ENCODE measurements at places on chromosomes 12 and 14.

DNA sequence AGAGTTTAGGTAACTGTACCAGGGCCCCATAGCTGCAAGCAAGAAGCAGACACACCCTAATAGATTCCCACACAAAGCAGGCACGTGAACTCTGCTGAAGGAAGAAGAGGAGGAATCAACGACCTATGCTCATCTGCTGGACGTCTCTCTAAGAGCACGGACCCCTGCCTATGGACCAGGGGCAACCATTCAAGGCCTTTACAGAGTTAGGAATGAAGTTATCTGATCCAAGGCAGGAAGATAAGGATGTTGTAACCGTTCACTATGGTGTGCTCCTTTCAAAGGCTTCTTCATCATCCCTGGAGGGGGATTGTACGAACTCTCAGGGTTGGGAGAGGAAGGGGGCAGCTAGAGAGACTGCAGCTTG is 141.6 kb upstream of the PARP11 start:
- no peak for DNase-seq

- DNase-seq, result no peak
These were observed 50.7 kb downstream of the A2M start for GRCh38 chr12:9064815-9065606.

GRCh38 chr14:37232907-37233481 is 35.3 kb downstream of the MIPOL1 start:
- DNase-seq, result no peak

DNA sequence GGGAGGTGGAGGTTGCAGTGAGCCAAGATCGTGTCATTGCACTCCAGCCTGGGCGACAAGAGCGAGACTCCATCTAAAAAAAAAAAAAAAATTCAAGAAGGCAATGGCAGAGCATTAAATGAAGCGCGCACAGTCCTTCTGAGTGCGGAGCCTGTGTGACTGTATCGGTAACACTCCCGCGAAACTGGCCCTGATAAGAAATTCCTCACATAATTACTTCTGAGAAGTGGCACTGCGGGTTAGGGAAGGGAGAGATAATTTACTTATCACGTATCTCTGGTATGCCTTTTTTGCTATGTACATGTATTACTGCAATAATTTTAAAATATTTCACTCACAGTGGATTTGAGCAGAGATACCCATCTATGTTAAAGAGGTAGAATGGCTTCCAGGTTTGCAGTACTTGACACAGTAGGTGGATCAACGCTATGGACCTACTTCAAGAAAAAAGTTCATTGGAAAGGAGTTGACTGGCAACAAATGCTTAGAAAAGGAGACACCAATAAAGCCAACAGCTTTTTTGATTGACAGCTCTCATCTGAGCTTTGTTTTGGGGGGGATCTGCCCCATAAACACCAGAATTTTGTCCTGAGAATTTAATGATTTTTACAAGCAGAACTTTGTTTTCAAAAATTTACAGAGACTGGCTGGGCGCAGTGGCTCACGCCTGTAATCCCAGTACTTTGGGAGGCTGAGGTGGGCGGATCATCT is 29.2 kb upstream of the SPTLC2 start:
- DNase-seq, result no peak

DNA sequence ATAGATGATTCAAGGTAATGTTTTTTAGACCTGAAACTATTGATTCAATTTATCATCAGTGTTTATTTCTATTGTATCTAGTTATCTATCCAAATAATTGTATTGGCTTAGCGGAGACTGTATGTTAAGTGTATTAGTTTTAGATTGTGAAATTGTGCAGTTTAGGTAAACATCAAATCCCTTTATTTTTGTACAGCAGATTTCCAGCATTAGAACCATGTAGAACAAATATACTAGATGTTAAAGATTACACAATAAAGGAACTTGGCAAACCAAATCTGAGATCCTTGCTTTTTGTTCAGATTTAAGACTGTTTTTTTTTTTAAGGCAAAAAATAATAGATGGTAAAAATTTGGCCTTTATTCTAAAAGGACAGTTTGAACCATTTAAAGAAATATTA is 39.3 kb downstream of the PPM1A start:
- DNase-seq, result no peak

DNA sequence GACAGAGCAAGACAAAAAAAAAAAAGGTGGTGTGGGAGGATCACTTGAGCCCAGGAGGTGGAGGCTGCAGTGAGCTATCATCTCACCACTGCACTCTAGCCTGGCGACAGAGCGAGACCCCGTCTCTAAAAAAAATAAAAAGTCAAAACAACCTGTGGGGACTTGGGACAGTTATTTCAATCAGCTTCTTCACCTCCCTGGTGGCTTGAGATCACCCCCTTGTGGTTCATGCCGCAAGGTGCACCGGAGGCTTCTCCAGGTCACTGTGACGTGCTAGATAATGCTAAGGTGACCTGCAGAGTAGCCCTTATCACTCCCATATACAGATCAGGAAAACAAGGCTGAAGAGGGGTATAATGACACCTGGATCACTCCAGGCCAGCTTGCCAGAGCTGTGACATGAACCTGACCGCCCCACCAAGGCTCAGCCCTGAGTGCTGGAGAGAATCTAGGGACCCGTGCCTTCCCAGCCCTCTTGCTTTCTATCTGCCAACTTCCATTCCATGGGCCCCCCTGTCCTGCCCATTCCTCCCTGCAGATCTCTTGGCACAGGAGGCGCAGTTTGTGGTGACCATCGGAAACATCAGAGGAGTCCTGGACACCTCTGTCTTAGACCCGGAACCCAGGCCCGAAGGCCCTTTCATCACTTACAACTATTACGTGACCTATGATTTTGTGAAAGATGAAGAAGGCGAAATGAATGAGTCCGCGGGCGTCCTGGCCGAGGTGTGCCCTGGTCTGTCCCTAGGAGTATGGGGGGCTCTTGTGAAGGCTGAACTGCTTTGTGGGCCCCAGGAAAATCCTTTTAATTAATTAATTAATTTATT is 8.1 kb downstream of the LRRC43 start:
- no peak for DNase-seq

DNA sequence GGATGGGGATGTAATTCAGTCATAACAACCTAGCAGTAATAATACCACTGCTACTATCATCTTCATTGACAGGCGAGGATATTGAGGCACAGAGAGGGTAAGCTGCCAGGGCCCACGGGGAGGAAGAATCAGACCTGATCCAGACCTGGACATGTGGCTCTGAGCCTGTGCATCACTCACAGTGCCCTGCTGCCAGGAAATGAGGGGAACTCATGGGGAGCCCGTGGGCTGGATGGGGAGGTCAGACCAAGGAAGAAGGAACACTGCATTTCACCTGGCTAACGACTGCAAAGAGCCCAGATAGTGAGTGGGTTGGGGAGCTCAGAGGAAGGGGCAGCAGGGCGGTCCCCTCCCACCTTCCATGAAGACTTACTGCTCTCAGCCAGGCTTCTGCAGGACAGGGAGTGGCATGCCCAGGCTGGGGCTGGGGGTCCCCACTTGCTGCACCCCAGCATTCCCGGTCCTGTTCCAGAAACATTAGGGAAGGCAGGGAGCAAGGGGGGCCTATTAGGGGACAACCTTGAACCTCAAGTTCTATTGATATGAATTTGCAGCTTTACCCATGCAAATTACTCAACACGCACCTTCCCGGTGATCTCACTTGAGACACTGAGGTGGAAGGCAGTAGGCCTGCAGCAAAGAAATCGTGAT is 37.7 kb downstream of the CALM1 start:
- no peak for DNase-seq

DNA sequence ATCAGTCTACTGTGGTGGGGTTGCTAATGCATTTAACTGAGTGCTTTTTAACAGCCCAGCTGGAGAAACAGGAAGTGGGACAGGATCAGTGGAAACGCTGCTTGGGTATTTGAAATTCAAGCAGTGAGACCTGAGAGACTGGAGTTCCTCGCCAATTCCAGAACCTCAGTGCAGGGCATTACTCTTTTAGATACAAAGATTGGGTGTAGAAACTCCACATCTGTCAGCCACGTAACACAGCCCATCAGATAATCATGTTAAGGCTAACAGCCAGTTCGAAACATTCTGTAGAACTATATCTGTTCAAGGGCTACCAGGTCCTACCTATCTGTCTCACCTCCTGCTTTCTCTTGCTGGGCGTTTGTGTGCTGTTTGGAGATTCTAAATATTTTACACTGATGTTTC is 45.5 kb downstream of the RAD52 start:
- no peak for DNase-seq

DNA sequence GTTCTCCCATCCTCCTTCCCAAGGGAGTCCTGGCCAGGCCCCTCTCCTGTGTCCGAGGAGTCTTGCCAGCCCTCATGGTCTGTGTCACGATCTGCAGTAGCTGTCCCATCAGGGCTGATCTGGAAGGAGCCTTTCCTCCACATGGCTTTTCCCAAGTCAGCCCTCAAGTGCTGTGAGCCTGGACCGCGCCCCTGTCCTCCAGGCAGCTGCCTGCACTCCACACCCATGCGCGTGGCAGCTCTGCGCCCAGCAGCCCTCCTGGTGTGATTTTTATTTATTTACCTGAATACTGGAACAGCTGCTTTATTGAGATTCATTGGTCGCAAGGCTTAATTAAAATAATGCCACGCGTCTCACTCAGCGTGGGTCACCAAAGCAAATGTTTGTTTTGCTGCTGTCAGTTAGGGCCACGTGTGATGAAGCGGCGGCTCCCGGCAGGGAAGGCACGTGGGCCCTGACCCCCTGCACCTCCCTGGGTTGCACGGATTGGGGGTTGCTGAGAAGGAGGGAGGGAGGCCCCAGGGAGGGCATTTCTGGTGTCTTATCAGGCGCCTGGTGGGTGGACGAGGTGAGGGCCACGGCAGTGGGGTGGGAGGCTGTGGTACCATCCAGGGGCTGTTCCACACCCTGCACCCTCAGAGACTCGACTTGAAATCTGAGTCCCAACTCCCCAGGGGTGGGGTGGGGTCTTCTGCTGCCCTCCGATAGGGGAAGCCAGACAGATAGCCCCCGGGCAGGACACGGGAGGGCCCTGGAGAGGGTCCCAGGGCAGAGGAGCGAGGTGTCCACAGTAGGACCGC is 206.3 kb upstream of the C14orf180 start:
- DNase-seq, result no peak

GRCh38 chr14:104206281-104206904 is 68.0 kb downstream of the KIF26A start:
- no peak for DNase-seq

GRCh38 chr12:127583041-127583440 is 683.9 kb upstream of the TMEM132C start:
- no peak for DNase-seq
